ENCODE measurements at places on chromosomes 3 and 15.

GRCh38 chr3:195307711-195308110 is 36.8 kb upstream of the XXYLT1 start:
- DNase-seq = no peak

DNA sequence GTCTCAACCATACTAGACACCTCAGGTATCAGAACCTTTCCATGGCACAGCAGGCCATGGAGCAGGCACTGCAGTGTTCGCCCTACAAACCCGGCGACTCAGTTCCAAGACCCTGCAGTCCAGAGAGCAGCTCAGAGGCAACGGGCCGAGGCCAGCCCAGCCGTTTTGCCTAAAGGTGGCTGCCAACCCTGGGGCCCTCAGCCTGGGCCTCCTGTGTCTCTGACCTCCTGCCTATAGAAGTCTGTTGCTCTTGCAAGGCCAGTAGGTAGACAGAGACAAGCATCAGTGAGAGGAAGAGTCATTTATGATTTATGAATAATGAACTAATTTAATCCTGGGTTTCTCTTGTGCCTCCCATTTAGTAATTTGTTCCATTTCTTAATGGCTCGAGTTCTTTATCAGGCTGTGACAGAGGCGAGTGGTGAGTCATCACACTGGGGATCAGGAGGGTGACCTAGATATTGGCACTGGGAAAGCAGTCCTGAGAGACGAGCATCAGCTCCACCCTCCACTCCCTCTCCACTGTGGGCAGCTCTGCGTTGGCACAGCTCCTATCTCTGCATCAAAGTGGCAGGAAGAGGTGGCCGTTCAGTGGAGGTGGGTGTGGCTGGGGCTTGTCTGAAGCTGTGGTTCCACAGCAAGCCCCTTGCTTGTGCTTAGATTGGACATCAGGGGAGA is 79.8 kb downstream of the ABHD5 start:
- no peak for DNase-seq

DNA sequence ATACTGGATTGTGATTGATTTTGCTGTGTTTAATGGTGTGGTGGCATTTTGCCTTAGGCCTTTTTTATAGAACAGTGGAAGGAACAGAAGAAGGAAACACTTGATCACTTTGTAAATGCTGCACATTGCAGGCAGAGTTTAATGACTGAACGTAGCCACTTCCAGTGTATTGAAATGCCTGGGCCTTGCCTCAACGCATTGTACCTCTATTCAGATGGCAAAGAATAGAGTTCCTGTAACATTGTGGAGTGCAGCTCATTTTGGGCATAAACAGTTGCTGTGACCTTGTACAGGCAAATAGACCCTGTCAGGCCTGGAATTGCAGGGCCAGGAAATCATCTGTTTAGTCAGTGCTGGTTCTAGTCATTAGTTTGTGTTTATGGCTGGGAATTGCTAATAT is 225.0 kb downstream of the EPHA3 start:
- no peak for DNase-seq

DNA sequence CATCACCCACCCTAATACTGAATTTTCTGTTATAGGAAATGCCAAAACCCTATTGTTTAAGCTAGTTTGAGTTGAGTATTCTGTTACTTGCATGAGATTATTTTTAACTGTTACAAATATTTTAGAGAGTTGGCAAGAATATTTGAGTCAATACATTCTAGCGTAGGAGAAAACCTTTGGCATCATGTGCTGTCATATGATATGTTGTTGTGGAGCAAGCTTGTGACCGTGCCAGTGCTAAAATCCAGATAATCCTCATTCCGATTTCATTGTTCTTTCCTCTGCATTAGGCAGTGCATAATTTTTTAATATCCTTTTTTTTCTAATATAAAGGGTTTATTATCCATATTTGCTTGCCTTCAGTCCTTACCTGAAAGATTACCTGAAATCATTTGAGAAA is 168.0 kb upstream of the GMNC start:
- DNase-seq = no peak

GRCh38 chr15:92322566-92323355 is 70.9 kb upstream of the ST8SIA2 start:
- DNase-seq = no peak

GRCh38 chr3:50369012-50369670 is 9.8 kb upstream of the TMEM115 start:
- DNase-seq = no peak

DNA sequence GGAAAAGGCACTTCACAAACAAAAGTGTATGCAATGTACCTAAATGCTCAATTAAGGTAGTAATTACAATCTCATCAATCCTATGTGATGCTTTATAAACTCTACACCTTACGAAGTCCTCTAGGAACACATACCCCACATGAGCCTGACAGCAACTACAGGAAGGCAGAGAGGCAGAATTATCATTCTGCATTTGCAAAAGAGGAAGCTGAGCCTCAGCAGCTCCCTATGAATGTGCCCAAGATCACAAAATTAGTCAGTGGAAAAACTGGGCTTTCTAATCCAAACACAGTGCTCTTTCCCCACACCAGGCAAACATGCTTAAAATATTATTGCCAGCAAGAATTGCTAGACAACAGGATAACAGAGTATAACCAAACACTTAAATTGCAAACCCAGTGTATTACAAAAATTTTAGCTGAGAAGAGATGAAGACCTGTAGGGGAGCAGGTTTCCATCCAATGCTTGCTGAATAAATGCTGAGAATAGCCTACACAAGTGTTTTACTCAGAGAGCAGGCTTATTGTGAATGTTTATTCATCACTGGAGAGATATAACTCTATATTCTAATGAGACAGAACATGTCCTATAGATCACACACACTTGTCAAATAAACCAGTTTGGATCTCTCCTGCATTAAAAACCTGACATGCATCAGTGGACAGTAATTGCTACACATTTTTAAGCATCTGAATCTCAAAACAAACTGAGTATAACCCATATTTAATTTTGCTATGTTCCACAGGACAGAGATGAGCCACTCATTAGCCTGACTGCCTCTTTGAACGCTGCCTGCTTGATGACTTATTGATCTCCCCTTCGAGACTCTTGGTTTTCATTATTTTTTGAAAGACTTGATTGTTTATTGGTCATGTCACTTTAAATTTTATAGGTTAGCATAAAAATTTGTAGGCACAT is 62.2 kb downstream of the PLCH1 start:
- no peak for DNase-seq

DNA sequence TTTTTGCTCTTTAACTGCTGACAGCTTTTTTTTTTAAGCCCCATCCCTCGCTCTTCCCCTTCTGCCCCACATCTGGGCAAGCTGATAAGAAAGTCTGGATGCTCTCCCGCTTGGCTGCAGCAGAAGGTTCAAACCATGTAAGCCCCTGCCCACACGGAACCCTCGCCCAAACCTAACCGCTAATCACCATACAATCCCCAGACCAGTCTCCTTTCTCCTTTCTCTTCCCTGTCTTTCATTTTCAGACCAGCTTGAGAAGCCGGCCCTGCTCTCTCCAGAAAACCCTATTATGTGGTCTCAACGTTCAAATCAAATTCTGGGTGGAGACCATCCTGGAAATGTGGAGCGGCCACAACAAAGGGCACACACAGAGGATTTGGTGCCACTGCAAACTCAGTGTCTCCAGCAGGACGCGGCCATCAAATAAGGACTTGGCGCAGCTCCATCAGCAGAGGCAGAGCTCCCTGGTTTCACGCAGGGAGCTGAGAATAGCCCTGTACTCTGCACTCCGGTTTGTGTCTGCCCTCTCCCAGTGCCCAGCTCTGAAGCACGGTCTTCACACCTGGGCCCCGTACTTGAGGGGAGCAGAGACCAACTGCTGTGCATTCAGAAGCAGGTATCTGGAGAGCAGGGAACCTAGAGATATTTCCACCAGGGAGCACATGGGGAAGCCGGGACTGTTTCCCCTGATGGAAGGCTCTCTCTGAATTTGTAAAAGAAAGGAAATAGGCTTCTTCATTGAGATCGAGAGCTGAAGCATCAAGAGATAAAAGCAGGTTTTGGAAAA is 92.6 kb downstream of the XXYLT1 start:
- DNase-seq = no peak

DNA sequence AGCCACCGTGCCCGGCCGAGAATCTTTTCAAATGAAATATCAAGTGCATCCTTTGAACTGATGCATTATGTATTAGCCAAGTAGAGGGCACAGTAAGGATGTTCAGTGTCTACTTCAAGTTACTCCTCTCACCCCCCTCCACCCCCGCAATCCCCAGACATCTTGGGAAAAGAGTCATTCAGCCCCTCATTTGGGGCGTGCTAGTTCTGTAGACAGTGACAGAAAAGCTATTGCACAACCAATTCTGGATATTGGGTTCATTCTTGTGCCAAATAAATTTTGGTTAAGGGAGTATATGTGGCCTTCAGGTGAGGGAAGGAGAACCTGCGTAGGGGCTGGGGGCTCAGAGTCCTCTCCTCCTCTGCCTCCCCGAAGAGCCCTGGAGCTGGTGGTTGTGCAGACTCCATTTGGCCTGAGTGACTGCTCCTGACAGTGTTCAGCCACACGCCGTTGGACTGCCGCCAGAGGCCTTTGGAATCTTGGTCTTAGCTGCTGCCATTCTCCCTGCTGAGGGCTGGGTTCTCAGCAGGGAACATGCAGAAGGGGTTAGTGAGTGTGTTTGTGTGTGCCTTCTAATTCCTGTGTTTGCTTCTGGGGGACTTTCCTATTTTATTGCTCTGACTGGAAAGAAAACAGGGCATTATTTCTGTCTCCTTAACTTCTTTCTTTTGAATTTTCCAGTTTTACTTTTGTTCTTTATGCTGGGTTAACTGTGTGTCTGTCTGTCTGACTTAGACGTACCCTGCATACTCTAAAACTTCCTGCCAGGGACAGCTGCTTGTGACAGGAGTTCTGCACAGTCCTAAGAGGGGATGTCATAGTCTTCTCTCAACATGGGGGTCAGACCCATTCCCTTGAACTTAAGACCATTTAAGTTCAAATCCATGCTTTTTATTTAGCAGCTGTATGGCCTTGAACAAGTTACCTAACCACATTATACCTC is 21.0 kb downstream of the RARB start:
- DNase-seq = no peak

DNA sequence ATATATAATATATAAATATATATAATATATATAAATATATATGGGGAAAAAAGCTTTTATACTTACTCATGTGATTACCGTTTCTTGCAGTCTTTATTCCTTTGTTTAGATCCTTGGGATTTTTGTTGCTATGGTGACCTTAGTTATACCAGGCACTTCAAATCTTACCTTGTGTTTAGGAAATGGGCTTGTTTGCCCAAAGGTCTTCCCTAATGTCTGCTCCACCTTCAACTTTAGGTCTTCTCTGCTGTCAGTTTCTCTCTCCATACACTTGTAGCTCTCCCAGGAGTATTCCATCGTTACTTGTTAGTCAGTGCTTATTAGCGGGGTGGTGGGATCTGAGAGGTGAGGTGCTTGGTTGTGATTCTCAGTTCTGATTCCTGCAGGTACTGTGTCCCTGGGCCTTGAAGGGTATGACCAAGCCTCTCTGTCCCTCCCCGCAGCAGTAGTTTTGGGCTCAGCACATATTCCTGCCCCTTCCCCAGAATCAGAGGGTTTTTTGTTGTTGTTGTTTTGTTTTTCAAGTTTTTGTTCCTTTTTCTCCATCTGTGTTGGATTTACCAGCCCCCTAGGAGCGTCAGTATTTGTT is 9.6 kb upstream of the LAMP3 start:
- DNase-seq = no peak

- DNase-seq = no peak
These were observed 19.7 kb downstream of the PLSCR2 start for GRCh38 chr3:146449613-146450012.

GRCh38 chr3:49803465-49804140 is 542 bp downstream of the INKA1 start:
- DNase-seq = no peak

DNA sequence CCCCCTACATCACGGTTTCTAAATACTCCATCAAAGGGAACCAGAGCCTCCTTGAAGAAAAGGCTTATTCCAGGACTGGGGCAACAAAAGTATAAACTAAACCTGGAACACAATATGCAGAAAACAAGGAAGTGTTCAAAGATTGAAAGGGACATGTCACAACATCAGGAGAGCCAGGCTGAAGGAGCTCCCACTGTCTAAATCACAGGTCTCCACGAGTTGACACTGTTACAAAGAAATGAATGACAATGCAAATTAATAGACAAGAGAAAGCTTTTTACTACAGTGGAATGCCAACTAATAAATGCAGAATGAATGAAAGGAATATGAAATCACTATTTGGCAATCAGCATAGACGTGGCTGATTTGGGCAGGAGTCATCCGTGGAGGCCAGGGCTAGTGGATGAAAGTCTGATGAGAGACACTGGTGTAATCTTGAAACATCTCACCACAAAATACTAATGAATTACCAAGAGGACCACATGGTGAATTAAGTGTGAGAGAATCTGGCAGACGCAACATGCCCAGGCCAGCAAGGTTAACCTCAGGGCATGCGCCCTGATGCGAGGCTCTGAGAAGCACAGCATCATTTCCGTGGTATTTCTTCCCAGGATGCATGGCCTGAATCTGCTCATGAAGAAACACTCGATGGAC is 123.8 kb upstream of the TJP1 start:
- DNase-seq = no peak

DNA sequence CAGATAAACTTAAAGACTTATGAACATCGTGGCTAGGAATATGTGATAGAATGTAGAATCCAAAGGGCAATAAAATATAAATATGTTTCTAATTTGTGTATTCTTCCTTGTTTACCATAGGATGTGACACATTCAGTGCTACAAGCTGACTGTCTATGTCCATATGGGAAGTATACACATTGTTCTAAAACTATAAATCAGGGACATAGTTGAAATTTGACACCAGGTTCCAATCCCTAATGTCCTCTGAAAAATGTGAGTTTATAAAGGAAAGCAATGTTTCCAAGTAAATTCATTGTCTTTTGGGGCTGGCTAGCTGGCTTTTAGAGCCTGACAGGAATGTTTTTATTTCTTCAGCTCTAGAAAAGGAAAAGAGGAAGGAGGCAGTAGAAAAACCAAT is 273.6 kb downstream of the CNTN4 start:
- no peak for DNase-seq

DNA sequence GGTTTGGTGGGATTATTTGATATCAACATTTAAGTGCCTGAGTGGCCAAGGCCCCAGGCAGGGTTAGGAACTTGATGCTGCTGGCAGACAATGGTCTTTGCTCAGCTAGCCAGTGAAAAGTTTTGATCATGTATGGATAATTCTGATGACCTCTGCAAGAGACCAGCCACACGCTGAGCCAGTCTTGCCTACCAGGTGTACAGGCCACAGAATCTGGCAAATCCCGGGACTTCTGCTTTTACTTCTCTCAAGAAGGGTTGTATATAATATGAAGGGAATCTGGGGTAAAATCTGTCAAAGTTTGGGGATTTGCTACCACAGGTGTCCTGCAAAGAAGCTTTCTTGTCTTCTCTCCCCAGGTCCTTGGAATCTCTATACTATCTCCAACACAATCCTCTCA is 331.4 kb upstream of the GOLIM4 start:
- DNase-seq = no peak

GRCh38 chr15:86837294-86838061 is 757.8 kb downstream of the AGBL1 start:
- DNase-seq = no peak

- no peak for DNase-seq
These were observed 9.7 kb upstream of the PTPN23 start for GRCh38 chr3:47370887-47371697.
